ENCODE measurements at places on chromosomes 2 and 18.

- DNase-seq, result no peak
Observed at GRCh38 chr2:237590272-237591140, at the start of gene RAB17. TSS of gene RAB17 (minus strand) at chr2:237590734. CDS start at chr2:237586154, 4,580 bp downstream.

- DNase-seq, result no peak
Observed at GRCh38 chr2:55159037-55159651, 72.9 kb downstream of the CLHC1 start.

GRCh38 chr2:53021828-53022227, 745.8 kb upstream of the CHAC2 start:
- no peak for DNase-seq

- DNase-seq, result no peak
Observed at GRCh38 chr2:195656161-195656858, 716 bp upstream of the SLC39A10 start.

DNA sequence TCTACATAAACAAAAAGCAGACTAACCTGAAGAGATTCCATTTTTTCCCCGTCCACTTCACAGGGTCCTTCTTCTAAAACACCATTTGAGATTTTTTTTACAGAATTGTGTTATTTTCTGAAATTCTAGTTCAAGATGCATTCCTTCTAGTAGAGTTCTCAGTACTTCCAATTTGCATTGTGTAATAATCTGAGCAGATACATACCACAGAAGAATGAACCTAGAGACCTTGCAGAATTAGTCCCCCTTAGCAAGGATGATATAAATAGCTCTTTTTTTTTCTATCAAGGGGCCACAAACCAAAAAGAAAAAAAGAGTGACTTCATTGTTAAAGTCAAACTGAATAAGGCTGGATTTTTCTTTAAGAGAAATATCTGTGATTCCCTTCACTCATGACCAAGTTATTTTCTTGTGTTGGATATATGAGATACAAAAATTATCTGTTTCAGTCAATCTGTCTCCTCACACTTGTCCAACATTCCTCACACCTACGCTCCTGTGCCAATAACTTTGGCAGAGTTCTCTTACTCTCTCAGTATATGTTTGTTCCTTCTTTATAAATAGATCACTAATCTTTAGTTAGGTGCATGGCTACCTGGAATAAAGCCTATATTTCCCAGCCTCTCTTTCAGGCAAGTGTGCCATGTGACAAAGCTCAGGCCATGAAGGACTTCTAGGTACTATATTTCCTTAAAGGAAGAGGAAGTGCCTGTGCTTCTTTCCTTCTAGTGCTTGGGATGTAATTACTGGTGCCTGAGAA, 183.5 kb downstream of the ZNF385B start:
- no peak for DNase-seq

GRCh38 chr2:130972410-130972809, 120.8 kb downstream of the FAM168B start:
- DNase-seq, result no peak

GRCh38 chr2:213087040-213087439, 64.4 kb downstream of the IKZF2 start:
- DNase-seq, result no peak

DNA sequence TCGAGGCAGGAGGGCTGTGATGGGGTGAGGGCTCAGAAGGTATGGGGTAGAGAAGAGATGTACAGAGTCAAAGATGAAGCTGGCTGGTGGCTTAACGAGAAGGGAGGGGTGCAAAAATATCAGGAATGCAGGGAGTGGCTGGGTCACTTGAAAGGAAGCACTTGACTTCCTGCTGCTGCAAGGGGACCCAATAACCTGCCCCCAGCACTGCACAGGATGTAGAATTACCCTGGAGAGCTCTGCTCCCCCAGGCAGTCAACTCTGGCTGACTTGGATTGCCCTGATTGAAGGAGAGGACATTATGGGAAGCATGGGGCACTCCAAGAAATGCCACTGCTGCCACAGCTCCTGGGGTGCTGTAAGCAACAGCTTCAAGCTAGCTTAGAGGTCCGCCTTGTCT, 41.8 kb downstream of the CFAP221 start:
- DNase-seq, result no peak

All from stimulated activated CD8-positive, alpha-beta memory T cell treated with anti-CD3 and anti-CD28 coated beads, Interleukin-4, amount 100 ng/mL, for 1 hour (primary cell).